ENCODE measurements at places on chromosomes 2 and 18. TPM values are rescaled to one million over a fixed set of nuclear protein-coding genes. Genes with fewer than 3 reads are reported as not detected.
A peak's percentile ranks its signal among the peaks of the same experiment; 100 is the strongest.

DNA sequence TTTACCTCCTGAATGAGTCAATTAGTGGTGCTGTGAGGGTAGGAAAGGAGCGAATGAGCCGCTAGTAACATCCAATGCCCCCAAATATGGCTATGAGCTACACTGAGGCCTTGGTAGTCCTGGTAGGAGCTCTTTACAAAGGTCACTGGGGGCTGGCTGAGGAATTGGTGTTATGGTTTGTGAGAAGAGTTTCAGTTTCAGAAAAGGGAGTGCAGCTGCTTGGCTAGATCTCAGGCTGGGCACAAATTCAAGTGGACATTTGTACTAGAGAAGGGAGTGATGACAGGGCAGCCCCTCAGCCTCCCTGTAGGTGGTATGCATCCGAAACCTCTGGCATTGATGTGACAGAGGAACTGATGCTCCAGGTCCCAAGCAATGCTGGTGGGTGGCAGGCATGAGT is 13.9 kb upstream of the PAIP2B start:
- no peak overlapping the region for H3K4me3 ChIP-seq
- peak overlapping the region; percentile 82 for H3K27ac ChIP-seq
- no peaks in the 10 kb centered on the region for H3K36me3 ChIP-seq
- peaks cover 29% of the 10 kb centered on the region for H3K4me1 ChIP-seq

GRCh38 chr2:64164629-64165028 is 20.4 kb upstream of the PELI1 start:
- no peaks in the 10 kb centered on the region for H3K36me3 ChIP-seq
- no peaks in the 10 kb centered on the region for H3K27me3 ChIP-seq

DNA sequence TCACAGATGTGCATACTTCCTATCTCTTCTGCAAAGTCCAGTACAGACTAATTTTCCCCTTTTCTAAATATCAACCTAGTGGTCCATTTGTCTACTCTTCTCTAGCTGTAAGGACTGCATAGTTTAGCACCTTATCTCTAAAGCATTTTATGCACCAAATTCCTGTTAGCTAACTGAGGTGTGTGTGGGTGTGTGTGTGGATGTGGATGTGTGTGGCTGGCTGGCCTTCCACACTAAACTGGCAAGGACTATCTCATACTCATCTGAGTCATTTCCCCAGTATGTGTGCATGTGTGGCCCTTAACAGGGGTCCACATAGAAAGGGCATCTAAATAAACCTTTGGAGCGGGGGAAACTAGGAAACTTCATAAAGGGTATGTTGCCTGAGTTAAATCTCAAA is 139.6 kb downstream of the TTC32 start:
- no peaks in the 10 kb centered on the region for H3K27me3 ChIP-seq
- no peaks in the 10 kb centered on the region for H3K36me3 ChIP-seq
- no peak overlapping the region for H3K27ac ChIP-seq
- no peaks in the 10 kb centered on the region for H3K4me1 ChIP-seq

GRCh38 chr18:36578871-36579710 is 249.7 kb downstream of the TPGS2 start:
- H3K27ac ChIP-seq = no peak overlapping the region
- no peaks in the 10 kb centered on the region for H3K27me3 ChIP-seq
- peaks cover 4% of the 10 kb centered on the region for H3K4me1 ChIP-seq
- no peaks in the 10 kb centered on the region for H3K36me3 ChIP-seq
- DNase-seq = peak; percentile 20

DNA sequence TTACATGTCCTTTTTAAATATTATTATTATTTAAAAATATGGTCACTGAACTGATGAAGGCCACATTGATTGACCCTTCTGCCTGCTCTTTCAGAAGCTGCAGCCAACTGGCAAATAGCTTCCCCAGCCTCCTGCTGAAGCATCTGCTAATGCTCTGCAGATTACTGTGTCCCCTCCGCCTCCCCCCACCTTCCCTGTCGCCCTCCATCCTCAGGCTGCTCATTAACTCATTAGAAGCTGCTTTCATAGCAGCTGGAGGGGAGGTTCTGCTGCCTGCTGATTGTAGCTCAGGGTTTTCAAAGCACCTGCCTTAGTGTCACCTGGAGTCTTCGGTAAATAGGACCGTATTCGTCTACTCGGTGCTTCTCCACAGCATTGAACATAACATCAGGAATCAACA is 24.8 kb upstream of the LMAN1 start:
- no peaks in the 10 kb centered on the region for H3K36me3 ChIP-seq
- no peak for DNase-seq
- H3K27ac ChIP-seq = no peak overlapping the region
- no peaks in the 10 kb centered on the region for H3K27me3 ChIP-seq
- H3K4me3 ChIP-seq = no peak overlapping the region
- H3K4me1 ChIP-seq = no peaks in the 10 kb centered on the region

- no peaks in the 10 kb centered on the region for H3K27me3 ChIP-seq
- no peaks in the 10 kb centered on the region for H3K4me1 ChIP-seq
- H3K27ac ChIP-seq = no peak overlapping the region
- peak; percentile 30 for DNase-seq
- H3K4me3 ChIP-seq = no peak overlapping the region
Observed at GRCh38 chr2:241135737-241136136, 13.5 kb downstream of the PASK start.

- H3K4me1 ChIP-seq = peaks cover 7% of the 10 kb centered on the region
- no peak for DNase-seq
- no peaks in the 10 kb centered on the region for H3K27me3 ChIP-seq
- H3K4me3 ChIP-seq = no peak overlapping the region
Observed at GRCh38 chr2:129237966-129238725, 741.3 kb upstream of the RAB6C start.

GRCh38 chr2:84971510-84972206 is 697 bp downstream of the KCMF1 start:
- H3K27ac ChIP-seq = peak overlapping the region; percentile 90
- peak; percentile 67 for DNase-seq
- peaks cover 12% of the 10 kb centered on the region for H3K4me1 ChIP-seq
- H3K27me3 ChIP-seq = no peaks in the 10 kb centered on the region
- peak overlapping the region; percentile 69 for H3K4me3 ChIP-seq

- H3K4me3 ChIP-seq = no peak overlapping the region
- H3K4me1 ChIP-seq = no peaks in the 10 kb centered on the region
- DNase-seq = no peak
- H3K27ac ChIP-seq = no peak overlapping the region
- H3K27me3 ChIP-seq = peaks cover 2% of the 10 kb centered on the region
- H3K36me3 ChIP-seq = no peaks in the 10 kb centered on the region
Observed at GRCh38 chr2:233686928-233687327, 5.2 kb downstream of the UGT1A7 start.

DNA sequence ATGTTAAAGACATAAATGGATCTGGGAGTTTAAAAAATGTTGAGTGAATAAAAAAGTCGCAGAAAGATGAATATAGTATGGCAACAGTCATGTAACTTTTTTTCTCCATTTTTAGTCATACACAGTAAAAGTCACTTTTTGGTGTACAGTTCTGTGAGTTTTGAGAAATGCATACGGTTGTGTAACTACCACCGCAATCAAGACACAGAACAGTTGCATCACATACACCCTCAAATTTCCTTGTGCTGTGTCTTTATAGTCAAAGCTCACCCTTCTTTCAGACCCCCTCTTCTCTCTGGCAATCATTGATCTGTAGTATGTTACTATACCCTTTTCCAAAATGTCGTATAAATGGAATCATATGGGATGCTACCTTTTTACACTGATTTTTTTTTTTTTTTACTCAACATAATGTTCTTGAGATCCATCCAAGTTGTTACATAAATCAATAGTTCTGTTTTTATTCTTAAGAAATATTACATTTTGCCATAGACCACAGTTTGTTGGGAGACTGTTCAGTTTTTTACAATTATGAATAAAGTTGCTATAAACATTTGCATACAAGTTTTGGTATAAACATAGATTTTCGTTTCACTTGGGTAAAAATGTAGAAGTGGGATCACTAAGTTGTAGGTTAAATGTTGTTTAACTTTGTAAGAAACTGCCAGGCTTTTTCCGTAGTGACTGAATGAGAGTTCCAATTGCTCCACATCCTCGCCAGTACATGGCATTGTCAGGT is 35.4 kb upstream of the AGFG1 start:
- DNase-seq = no peak
- H3K36me3 ChIP-seq = no peaks in the 10 kb centered on the region
- H3K27ac ChIP-seq = no peak overlapping the region
- no peak overlapping the region for H3K4me3 ChIP-seq

DNA sequence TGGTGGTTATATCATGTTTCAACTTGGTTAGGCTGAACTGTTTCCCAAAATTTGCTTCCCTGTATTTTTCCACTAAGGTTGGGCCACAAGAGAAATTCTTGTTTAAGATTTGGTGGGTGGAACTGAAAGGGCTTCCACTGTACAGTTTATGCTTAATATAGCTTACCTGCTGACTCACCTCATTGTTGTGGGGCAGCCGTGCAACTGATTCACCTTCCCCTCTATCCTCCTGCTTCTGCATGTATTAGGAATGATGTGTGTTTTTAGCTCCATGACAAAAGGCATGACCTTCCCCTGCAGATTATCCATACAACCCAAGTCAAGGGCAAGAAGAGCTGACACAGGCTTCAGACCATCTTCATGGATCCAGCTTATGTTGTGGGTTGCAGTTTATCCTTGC is 98.4 kb upstream of the GULP1 start:
- DNase-seq = no peak
- H3K36me3 ChIP-seq = no peaks in the 10 kb centered on the region
- H3K27ac ChIP-seq = no peak overlapping the region
- no peaks in the 10 kb centered on the region for H3K4me1 ChIP-seq
- H3K4me3 ChIP-seq = no peak overlapping the region

DNA sequence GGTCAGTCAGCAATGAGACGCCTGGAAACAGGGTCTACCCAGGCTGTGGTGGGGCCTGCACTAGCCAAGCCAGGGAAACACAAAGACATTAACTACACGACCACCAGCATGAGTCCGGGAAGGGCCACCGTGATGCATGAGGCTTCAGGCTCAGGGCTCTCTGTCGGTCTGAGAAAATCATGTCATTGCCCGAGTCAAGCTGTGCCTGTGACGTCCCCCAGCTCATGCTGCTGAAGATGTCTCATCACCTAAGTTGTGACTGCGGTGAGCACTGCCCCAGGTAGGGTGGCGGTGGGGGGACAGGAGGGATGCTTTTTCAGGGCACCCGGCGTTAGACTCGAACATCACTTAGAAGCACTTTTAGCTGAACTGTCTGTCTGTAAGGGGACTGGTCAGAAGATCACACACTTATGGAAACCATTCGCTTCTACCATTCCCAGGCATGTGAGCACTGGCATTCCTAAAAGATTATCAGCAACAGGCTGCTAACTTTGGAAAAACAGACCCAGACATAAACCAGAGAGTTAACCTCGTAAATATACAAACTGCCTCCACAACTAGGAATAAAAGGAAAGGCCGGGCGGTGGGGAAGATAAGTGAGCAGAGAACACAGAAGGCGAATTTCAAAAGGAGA is 234.5 kb downstream of the HDAC4 start:
- no peak overlapping the region for H3K4me3 ChIP-seq
- no peaks in the 10 kb centered on the region for H3K27me3 ChIP-seq
- DNase-seq = no peak
- H3K36me3 ChIP-seq = peaks cover 54% of the 10 kb centered on the region
- no peak overlapping the region for H3K27ac ChIP-seq
- H3K4me1 ChIP-seq = peaks cover 20% of the 10 kb centered on the region

DNA sequence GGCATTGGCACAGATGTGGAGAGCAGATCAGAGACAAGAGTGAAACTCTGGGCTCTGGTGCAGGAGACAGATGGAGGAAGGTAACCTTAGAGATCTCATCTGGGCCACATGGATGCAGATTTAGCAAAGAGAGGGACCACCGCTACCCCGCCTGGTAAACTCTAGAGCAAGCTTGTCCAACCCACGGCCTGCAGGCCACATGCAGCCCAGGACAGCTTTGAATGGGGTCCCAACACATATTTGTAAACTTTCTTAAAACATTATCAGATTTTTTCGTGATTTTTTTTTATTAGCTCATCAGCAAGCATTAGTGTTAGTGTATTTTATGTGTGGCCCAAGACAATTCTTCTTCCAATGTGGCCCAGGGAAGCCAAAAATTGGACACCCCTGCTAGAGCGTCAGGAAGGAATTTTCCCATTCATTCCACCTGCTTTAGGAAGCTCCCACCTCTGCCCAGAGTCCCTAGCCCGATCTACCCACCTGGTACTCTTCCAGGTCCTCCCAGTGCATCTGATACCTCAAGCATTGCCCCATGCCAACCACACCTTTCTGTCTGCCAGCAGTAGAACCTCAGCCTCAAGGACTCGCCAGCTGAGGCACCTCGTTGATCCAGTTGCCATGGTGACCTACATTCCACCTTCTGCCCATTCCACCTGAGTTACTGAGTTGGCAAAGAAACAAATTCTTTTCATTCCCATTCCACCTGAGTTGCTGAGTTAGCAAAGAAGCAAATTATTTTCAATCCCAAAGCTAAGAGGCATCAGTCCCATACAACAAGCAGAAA is at the start of gene CIB4:
Gene CIB4, minus strand, starts transcription at position 586 of the 784 bp plus-strand sequence. Its CDS starts 52 bp downstream, at position 534.
- H3K4me3 ChIP-seq = no peak within 1 kb of the TSS
- H3K27me3 ChIP-seq = peaks cover 18% of the 10 kb centered on the region
- no peaks in the 10 kb centered on the region for H3K36me3 ChIP-seq
- no peak for DNase-seq
- H3K4me1 ChIP-seq = no peaks in the 10 kb centered on the region

GRCh38 chr18:79935098-79935480 is 16.4 kb downstream of the SLC66A2 start:
- no peaks in the 10 kb centered on the region for H3K4me1 ChIP-seq
- H3K4me3 ChIP-seq = no peak overlapping the region
- DNase-seq = no peak
- no peaks in the 10 kb centered on the region for H3K27me3 ChIP-seq

DNA sequence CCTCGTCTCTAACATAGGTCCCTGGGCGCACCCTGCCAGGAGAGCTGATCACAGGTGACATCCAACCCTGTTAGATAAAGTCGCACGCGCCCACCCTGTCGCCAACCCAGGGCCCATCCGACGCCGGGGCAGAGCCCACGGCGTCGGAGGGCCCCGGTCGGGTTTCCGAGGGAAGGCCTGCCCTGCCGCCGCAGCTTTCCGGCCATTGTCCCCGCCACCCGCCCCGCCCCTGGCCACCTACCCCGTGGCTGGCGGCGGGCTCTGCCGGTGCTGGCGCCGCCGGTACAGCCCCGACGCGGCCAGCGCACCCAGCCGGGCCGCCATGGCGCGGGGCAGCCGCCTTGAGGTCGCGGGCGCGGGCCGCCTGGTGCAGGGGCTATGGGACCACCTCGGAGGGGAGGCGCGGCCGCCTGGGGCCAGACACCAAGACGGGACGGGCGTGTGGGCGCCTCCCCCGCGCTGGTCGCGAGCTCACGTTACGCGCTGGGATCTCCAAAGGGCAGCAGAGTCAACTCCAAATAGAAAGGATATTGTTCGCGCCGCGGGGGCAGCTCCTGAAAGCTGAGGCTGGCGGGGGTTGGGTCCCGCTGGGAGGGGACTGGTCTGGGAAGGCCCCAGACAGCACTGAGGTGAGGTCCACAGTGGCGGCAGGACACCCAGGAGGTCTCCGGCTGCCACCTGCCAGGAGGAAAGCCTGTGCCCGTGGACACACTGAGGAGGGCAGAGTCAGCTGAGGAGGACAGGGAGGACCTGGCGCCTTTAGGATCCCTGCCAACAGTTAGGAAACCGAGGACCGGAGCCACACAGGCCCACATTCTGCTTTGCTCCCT is 11.1 kb downstream of the LIMS2 start:
- peak overlapping the region; percentile 42 for H3K27ac ChIP-seq
- H3K36me3 ChIP-seq = peaks cover 2% of the 10 kb centered on the region
- no peak overlapping the region for H3K4me3 ChIP-seq
- no peak for DNase-seq
- peaks cover 37% of the 10 kb centered on the region for H3K4me1 ChIP-seq

GRCh38 chr2:222698276-222698675 is 26.8 kb downstream of the MOGAT1 start:
- no peaks in the 10 kb centered on the region for H3K36me3 ChIP-seq
- peaks cover 4% of the 10 kb centered on the region for H3K4me1 ChIP-seq

The SH3BP4 gene
- total RNA-seq = 14.8 TPM

The BMP10 gene
- total RNA-seq = not detected

The LRRC30 gene
- 6.5 TPM for total RNA-seq

The LCT gene
- total RNA-seq = not detected

The FAM161A gene
- 5.3 TPM for total RNA-seq

Data from muscle of leg (tissue), 16 donors.